Calu3 (cell line): ENCODE measurements at places on chromosomes 11 and 22. TPM values are rescaled to one million over a fixed set of nuclear protein-coding genes. Genes with fewer than 3 reads are reported as not detected.

The RNH1 gene
- 103 and 107 TPM in 2 replicates for total RNA-seq

The RASL10A gene
- total RNA-seq = 1.6 and 2.2 TPM in 2 replicates

The MS4A4A gene
- total RNA-seq = not detected in 2 replicates

The GLB1L2 gene
- 15.5 and 19.0 TPM in 2 replicates for total RNA-seq

The UPB1 gene
- 0.22 and 0.50 TPM in 2 replicates for total RNA-seq

The TRPC6 gene
- total RNA-seq = not detected in 2 replicates

The MIOX gene
- total RNA-seq = 0.45 TPM in 1 of 2 replicates, not detected in the other

The RTN4RL2 gene
- total RNA-seq = 1.9 and 3.6 TPM in 2 replicates

DNA sequence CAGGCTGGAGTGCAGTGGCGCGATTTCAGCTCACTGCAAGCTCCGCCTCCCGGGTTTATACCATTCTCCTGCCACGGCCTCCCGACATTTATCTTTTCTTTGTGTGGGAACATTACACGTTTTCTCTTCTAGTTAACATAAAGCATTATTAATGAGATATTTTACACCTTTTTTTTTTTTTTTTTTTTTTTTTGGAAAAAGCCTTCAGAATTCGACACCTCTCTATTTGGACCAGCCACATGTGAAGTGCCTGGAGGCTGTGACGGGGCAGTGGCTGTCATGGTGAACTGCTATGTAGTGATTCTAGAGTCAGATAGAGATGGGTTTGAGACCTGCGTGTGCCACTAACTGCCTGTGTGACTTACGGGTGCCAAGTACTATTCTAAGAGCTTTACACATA, 64.3 kb downstream of the SMIM38 start:
- no peak for DNase-seq
- H3K4me1 ChIP-seq = peaks cover 11% of the 10 kb centered on the region
- no peak overlapping the region for H3K4me3 ChIP-seq
- no peak overlapping the region for H3K27ac ChIP-seq
- no peaks in the 10 kb centered on the region for H3K36me3 ChIP-seq

- H3K27ac ChIP-seq = no peak overlapping the region
- H3K4me1 ChIP-seq = no peaks in the 10 kb centered on the region
- DNase-seq = no peak
- no peak overlapping the region for H3K4me3 ChIP-seq
- no peaks in the 10 kb centered on the region for H3K27me3 ChIP-seq
- no peaks in the 10 kb centered on the region for H3K36me3 ChIP-seq
Observed at GRCh38 chr11:131546218-131546895, 175.9 kb downstream of the NTM start.

DNA sequence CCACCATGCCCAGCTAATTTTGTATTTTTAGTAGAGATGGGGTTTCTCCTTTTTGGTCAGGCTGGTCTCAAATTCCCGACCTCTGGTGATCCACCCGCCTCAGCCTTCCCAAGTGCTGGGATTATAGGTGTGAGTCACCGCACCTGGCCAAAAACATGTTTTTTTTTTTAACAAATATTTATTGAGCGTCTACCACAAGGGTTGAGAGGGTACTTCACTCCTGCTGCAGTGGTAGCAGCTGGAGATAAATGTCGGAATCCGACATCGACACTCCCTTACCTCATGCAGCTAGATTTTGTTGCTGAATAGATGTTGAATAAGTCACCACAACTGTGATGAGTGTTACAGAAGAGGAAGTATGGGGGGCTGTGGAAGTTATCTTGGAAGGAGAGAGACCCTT, 971 bp downstream of the DNAJB13 start:
- no peak for DNase-seq
- H3K4me3 ChIP-seq = no peak overlapping the region
- peak overlapping the region; percentile 24 for H3K27ac ChIP-seq
- H3K36me3 ChIP-seq = peaks cover 10% of the 10 kb centered on the region
- no peaks in the 10 kb centered on the region for H3K27me3 ChIP-seq

DNA sequence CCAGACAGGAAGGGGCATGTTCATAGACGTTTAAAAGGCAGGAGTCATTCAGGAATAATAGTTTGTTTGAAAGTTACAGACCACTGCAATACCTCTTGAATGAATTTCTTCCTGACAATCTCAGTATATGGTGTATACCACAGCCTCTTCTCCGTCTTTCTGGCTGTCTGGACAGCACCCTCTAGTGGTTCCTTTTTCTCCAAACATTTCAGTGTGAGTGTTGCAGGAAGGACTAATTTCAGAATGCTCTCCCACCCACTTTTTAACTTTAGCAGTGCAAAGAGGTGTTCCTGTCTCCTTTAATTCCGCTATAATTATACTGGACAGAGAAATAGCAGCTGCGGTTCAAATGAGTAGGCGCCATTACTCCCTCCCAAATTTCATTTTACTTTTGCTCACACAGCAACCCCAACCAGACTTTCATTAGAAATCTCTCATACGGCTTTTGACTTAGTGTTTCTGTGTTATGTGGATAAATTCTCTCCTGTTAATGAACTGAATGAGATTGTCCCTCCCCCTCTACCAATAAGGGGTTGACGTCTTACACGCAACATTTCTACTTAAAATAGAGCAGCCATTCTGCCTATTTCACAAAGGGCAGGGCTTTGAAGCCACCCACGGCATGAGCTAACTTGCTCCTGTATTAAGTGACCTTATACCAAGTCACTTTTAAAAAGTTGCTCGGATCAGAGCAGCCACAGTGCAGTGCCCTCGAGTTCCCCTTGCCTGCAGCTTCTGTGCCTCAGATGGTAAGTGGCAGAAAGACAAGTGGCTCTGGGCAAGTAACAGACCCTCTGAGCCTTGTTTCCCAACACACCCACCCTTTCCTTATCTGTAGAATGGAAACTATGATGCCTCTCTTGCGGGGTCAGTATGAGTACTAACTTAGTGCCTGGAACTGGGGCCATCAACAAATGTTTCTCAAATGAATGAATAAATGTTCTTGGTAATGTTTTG, 368.6 kb downstream of the OPCML start:
- H3K27ac ChIP-seq = no peak overlapping the region
- H3K36me3 ChIP-seq = no peaks in the 10 kb centered on the region
- no peaks in the 10 kb centered on the region for H3K4me1 ChIP-seq
- peak; percentile 1 for DNase-seq
- H3K27me3 ChIP-seq = no peaks in the 10 kb centered on the region

DNA sequence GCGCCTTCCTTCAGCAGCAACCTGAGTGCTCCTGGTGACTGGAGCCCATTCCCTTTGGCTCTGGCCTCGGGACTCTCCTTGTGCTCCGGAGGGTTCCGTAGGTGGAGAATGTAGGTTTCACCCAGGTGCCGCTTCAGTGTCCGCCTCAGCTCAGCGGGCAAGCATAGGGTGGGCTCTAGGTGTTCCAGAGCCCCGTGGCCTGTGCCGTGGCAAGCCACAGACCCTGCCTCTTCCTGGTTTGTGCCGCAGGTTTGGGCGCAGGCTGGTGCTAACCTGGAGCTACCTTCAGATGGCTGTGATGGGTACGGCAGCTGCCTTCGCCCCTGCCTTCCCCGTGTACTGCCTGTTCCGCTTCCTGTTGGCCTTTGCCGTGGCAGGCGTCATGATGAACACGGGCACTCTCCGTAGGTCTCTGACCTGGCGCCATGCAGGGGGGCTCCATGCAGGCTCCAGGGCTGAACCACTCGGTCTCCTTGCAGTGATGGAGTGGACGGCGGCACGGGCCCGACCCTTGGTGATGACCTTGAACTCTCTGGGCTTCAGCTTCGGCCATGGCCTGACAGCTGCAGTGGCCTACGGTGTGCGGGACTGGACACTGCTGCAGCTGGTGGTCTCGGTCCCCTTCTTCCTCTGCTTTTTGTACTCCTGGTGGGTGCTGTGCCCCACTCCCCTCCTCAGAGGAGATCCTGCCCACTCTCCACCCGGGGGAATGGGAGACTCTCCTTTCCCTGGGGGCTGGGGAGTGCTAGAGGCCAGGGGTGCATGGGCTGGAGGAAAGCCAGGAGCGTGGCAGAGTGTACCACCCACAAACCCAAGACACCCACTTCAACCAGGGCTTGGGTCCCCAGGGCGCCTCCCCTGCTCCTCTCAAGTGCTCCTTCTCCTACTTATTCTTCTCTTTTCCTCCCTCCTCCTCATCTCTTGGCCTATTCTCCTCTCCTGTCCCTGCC, 2.4 kb downstream of the SLC22A12 start:
- H3K4me1 ChIP-seq = no peaks in the 10 kb centered on the region
- no peak overlapping the region for H3K27ac ChIP-seq
- DNase-seq = no peak
- no peak overlapping the region for H3K4me3 ChIP-seq

DNA sequence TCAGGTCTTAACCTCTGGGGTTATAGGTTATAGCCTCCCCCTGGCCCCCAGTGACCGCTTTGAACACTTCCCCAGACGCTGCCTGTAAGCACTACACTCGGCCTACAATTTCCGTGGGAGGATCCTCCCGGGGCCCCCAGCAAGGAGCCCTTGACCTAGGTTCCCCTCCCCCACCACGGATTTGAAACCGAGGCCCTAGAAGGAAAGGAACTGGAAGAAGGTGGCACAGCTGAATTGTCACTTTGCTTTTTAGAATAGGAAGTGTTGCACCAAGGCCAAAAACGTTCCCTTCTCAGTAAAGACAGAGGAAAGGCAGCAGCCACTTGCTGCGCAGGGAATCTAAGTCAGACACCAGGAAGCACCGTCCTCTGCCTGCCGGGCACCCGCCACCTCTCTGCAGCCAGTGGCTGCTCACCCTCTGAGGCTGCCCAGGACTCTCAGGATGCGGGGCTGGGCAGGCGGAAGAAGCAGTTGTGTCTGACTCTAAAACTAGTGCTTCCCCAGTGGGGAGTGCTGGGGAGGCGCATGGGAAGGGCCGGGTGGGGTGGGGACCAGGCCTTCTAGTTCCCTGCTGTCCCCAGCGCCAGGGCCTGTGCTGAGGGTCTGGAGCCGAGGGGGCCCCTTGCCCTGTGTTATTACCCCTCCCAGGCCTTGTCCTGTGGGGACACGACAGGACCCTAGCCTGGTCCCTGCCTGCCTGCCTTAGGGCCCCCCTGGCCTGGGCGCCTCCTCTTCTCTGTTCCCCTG, 7.9 kb upstream of the FLRT1 start:
- H3K27ac ChIP-seq = no peak overlapping the region
- H3K4me1 ChIP-seq = no peaks in the 10 kb centered on the region
- no peak for DNase-seq
- H3K27me3 ChIP-seq = peaks cover 55% of the 10 kb centered on the region
- no peak overlapping the region for H3K4me3 ChIP-seq
- H3K36me3 ChIP-seq = no peaks in the 10 kb centered on the region

- no peak overlapping the region for H3K27ac ChIP-seq
- peaks cover 55% of the 10 kb centered on the region for H3K27me3 ChIP-seq
- no peaks in the 10 kb centered on the region for H3K36me3 ChIP-seq
- peak; percentile 74 for DNase-seq
- no peaks in the 10 kb centered on the region for H3K4me1 ChIP-seq
Observed at GRCh38 chr11:60970369-60970774, 1.1 kb upstream of the CD6 start.

DNA sequence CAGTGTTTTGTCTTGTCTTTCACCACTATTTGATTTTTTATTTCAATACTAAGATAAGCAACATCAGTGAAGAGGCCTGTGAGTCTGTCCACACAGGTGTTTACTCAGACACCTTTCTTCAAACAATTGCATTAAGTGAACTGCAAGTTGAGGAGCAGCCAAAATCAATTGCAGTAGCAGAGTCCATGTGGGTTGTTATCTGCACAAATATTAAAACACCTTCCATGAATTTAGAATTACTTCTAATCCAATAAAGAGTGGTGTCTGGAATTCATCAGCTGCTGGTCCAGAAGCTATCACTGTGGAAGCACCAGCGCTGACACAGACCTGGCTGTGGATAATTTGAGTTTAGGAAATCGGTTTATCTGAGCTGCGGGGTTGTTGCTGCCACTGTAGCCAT, 83.5 kb upstream of the FAT3 start:
- no peaks in the 10 kb centered on the region for H3K36me3 ChIP-seq
- no peaks in the 10 kb centered on the region for H3K27me3 ChIP-seq
- no peak overlapping the region for H3K4me3 ChIP-seq

DNA sequence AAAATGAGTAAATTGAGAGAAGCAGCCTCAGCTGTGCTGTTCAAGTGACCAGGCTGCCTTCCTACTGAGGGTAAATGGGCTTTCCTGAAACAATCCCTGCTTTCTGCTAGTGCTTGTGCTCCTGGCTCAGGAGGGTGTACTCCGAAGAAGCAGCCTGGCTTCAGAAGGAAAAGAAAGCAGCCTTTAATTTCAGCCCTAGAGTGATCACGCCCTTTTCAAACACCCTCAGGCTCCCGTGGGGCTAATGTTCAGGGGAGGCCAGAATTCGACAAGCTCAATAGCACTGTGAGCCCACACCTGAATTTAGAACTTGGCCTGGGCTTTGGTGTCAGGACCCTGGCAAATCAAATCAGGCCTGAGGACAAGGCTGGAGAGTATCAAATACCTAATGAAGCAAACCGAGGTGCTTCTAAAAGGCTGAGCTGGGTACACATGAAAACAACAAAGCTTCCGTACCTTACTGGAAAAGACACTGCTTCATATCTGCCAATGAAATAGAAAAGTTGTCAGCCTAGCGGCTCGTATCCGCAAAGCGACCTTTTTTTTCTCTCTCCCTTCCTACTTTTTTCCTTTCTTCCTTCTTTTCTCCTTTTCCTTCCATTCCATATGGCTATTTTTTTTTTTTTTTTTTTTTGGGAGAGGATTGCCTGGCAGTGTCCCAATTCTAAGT, 387.8 kb downstream of the SOX6 start:
- no peak for DNase-seq
- H3K4me1 ChIP-seq = peaks cover 79% of the 10 kb centered on the region
- H3K36me3 ChIP-seq = peaks cover 16% of the 10 kb centered on the region
- H3K27me3 ChIP-seq = no peaks in the 10 kb centered on the region
- H3K4me3 ChIP-seq = peak overlapping the region; percentile 58

GRCh38 chr11:114596175-114596919, 761 bp upstream of the NXPE4 start:
- H3K27me3 ChIP-seq = no peaks in the 10 kb centered on the region
- DNase-seq = no peak
- no peaks in the 10 kb centered on the region for H3K36me3 ChIP-seq
- H3K4me1 ChIP-seq = no peaks in the 10 kb centered on the region
- H3K27ac ChIP-seq = no peak overlapping the region
- H3K4me3 ChIP-seq = no peak overlapping the region

DNA sequence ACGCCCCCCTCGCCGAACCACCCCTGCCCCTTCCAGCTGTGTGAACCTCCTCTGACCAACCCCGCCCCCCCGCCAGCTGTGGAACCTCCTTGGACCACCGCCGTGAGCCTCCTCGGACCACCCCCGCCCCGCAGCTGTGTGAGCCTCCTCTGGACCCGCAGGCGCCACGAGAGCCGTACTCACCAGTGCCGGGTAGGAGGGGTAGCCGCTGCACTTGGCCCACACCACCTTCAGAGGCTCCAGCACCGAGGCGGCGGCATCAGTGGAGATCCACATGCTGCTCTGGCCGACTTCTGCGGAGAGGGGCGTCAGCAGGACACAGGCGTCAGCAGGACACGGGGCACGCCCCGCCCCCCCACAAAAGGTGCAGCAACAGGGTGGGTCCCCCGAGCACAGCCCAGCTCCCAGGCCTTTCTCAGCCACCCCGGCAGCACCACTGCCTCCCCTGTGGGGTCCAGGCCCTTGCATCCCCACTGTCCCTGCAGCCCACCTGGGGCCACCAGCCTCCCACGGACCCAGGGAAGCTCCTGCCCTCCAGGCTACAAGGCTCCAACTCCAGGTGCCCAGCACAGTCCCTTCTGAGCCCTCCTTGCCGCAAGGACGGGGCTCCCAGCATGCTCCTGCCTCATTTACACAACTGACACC, 51.7 kb downstream of the BRD1 start:
- no peak for DNase-seq
- H3K27me3 ChIP-seq = no peaks in the 10 kb centered on the region
- H3K36me3 ChIP-seq = peaks cover 48% of the 10 kb centered on the region
- H3K27ac ChIP-seq = peak overlapping the region; percentile 30

GRCh38 chr11:117449111-117449693, 121.5 kb downstream of the CEP164 start:
- no peak for DNase-seq
- no peaks in the 10 kb centered on the region for H3K36me3 ChIP-seq
- no peak overlapping the region for H3K27ac ChIP-seq
- no peaks in the 10 kb centered on the region for H3K4me1 ChIP-seq
- H3K4me3 ChIP-seq = no peak overlapping the region
